ENCODE measurements at places on chromosomes 7 and 10.

- H3K36me3 ChIP-seq: no peaks in the 10 kb centered on the region
- no peak overlapping the region for H3K4me3 ChIP-seq
- H3K4me1 ChIP-seq: peaks cover 10% of the 10 kb centered on the region
Observed at GRCh38 chr7:69966766-69967591, 368.7 kb downstream of the AUTS2 start.

GRCh38 chr10:61852261-61852660 lies 49.2 kb upstream of the ARID5B start:
- no peak overlapping the region for H3K4me3 ChIP-seq
- H3K36me3 ChIP-seq: no peaks in the 10 kb centered on the region
- no peaks in the 10 kb centered on the region for H3K4me1 ChIP-seq
- no peak overlapping the region for H3K27ac ChIP-seq
- no peak for DNase-seq
- no peaks in the 10 kb centered on the region for H3K27me3 ChIP-seq

- H3K27me3 ChIP-seq: no peaks in the 10 kb centered on the region
- no peak overlapping the region for H3K27ac ChIP-seq
- no peak for DNase-seq
- H3K4me1 ChIP-seq: no peaks in the 10 kb centered on the region
- H3K4me3 ChIP-seq: no peak overlapping the region
Observed at GRCh38 chr10:121352231-121352855, 245.9 kb downstream of the FGFR2 start.

DNA sequence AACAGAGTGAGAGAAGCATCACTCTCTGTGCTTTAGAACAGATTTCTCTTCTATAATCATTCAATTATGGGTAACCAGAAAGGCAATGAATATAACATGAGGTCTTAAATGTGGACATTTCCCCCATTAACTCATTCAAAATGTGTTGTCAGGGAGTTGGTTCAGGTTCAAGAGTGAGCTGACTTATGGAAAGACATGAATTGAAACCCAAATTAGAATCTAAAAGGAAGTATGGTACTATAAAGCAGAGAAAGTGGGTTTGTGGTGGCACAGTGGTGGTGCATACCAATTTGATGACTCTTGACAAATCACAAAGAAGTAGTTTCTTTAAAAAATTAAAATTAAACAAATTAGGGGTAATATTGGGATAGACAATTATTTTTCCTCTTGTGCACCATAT lies 114.6 kb upstream of the MEOX2 start:
- H3K27me3 ChIP-seq: no peaks in the 10 kb centered on the region
- H3K4me3 ChIP-seq: no peak overlapping the region
- DNase-seq: no peak
- no peaks in the 10 kb centered on the region for H3K36me3 ChIP-seq

DNA sequence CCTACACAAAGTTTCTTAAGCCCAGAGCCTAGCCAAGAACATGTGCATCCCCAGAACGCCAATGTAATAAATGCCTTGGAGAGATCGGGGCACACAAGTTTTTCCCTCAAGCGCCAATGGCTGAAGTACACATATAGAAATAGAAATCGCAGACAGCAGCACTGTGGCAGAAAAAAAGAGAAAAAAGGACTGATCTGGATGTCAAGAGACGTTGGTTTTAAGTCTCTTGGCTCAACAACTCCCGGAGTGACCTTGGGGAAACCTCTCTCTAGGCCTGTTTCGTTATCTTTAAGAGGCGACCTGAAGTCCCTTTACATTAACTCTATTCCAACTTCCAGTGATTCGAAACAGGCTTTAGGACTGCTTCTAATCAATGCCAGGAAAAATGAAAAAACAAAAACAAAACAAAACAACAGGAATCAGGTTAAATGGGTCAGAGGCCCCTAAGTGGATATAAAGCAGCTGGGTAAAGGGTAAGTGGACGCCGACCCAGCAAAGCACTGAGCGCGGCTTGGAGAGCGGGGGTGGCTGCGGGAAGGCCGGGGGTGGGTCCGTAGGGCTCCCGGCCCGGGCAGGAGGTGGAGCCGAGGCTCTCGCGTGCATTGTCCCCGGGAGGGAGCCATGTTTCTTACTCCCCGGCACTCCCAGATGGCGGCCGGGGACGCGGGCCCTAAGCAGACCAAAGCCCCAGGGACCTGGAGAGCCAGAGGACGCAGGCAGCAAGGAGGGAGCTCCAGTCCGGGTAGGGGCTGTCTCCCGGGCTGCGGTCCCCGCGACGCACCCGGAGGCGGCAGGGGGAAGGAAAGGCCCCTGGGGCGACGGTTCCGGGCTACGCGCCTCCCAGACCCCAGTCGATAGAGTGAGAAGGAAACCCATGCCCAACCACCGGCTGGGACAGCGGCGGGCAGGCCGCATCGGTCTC lies 757 bp downstream of the EIF3A start:
- H3K27ac ChIP-seq: peak overlapping the region; percentile 94
- H3K36me3 ChIP-seq: peaks cover 9% of the 10 kb centered on the region
- no peak for DNase-seq
- peak overlapping the region; percentile 83 for H3K4me3 ChIP-seq
- H3K27me3 ChIP-seq: no peaks in the 10 kb centered on the region
- H3K4me1 ChIP-seq: peaks cover 5% of the 10 kb centered on the region

DNA sequence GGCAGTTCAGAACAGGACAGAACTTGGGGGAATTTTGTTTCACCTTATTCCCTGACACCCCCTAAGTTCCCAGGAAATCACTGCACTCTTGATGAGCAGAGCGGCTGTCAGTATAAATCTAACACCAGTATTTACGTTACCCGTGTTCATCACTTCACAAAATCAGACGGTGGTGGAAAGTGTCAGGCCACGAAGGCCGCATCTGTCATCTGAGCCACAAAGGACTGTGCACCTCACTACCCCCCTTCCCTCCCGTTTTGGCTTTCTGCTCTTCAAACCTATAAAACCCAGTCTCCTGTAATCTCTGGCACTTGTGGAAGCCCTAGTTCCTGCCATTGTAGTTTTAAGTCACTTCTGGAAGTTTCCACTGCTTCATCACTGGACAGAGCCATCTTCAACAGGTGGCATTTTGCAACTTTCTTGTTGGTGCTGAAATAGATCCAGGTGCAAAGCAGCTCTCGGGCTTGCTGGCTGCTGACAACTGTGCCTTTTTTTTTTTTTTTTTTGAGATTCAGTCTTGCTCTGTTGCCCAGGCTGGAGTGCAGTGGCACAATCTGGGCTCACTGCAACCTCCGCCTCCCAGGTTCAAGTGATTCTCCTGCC lies 9.5 kb downstream of the ZFAND2A start:
- no peak for DNase-seq
- H3K4me1 ChIP-seq: peaks cover 7% of the 10 kb centered on the region
- H3K27ac ChIP-seq: no peak overlapping the region

DNA sequence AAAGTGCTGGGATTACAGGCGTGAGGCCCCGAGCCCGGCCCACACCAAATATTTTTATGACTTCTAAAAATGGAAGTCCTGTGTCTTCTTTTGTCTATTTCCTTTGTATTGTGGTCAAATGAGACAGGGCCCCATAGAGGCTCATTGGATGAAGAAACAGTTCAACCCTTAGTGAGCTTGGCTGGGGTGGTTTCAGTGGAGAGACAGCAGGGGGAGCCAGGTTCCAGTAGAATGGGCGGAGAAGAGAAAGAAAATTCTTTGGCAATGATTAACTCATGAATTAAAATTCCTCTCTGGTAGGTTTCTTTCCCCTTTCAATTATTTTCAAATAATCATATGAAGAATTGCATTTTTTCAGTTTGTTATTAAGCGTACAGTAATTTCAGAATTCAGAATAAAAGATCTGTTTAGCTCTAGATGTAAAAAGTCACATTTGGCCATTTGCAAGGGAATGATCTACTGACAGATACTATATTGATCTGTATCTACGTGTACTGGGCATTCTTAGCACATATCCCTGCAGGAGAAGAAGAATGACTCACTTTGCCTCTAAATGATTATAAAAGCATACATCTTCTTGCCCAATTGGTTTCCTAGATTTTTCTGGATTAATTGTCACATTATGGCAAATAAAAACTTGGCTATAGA lies 43.2 kb downstream of the PNLIPRP3 start:
- no peak overlapping the region for H3K4me3 ChIP-seq
- H3K27ac ChIP-seq: no peak overlapping the region
- no peaks in the 10 kb centered on the region for H3K4me1 ChIP-seq
- H3K36me3 ChIP-seq: no peaks in the 10 kb centered on the region
- no peak for DNase-seq

GRCh38 chr7:87926581-87927461 lies 7.2 kb upstream of the ADAM22 start:
- H3K4me1 ChIP-seq: peaks cover 9% of the 10 kb centered on the region
- DNase-seq: peak; percentile 95
- no peaks in the 10 kb centered on the region for H3K36me3 ChIP-seq
- no peaks in the 10 kb centered on the region for H3K27me3 ChIP-seq

DNA sequence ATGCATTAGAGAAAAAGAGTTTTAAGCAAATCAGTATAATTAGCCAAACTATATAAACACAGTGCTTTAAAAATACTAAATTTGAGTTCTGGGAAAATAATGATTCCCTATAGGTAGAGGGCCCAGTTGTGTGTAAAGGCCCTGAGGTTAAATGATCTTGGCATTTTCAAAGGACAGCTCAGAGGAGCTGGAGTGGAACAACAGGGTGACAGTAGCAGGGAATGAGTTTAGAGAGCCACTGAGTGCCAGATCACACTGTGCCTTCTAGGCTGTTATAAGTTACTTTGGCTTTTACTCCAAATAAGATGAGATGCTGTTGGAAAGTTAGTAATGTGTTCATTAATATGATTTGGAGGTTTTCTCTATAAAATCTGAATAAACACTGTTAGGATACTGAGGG lies 34.6 kb downstream of the VWDE start:
- DNase-seq: no peak
- H3K4me3 ChIP-seq: no peak overlapping the region
- H3K36me3 ChIP-seq: no peaks in the 10 kb centered on the region
- no peak overlapping the region for H3K27ac ChIP-seq
- H3K27me3 ChIP-seq: no peaks in the 10 kb centered on the region
- no peaks in the 10 kb centered on the region for H3K4me1 ChIP-seq

DNA sequence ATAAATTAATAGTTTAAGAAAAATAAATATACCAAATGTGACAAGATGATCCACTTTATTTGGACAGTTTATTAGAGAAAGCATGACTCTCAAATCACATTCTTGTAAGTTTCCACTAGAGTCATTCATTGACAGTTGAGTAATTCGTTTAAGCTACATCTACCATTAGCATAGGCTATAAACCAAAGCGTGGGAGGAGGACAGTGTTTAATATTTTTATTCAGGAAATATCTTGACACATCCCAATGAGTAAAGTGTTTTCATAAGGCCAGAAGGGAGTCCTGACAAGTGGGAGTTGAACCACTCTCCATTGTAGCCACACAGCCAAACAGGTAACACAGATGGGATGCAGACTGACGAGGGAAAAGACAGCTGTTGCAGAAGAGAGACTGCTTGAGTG lies 386.5 kb upstream of the SEMA3D start:
- no peaks in the 10 kb centered on the region for H3K27me3 ChIP-seq
- no peak overlapping the region for H3K27ac ChIP-seq
- H3K4me3 ChIP-seq: no peak overlapping the region
- no peaks in the 10 kb centered on the region for H3K4me1 ChIP-seq

DNA sequence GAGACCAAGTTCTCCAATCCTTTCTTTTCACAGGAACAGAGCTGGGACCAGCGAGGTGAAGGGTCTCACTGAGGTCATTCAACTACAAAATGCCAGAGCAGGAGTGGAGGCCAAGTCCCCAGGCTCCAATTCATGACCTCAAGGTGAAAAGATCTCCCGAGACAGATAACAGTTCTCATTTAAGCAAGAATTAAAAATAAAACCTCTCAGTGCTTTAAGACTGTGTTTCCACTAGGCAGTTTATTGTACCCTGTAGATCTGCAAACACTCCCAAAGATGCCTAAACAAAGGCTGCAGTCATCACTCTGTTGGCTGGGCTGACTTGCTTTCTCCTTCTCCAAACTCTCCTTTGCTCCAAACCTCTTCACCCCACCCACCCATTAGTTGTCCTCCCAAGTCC lies 74.8 kb upstream of the CXCL12 start:
- H3K27ac ChIP-seq: no peak overlapping the region
- H3K27me3 ChIP-seq: no peaks in the 10 kb centered on the region
- no peak for DNase-seq
- H3K4me1 ChIP-seq: no peaks in the 10 kb centered on the region
- no peaks in the 10 kb centered on the region for H3K36me3 ChIP-seq
